ENCODE measurements at places on chromosomes 7 and 10.

- no peak for DNase-seq
These were observed 1214.8 kb downstream of the SORCS1 start for GRCh38 chr10:105949721-105950120.

- DNase-seq, result no peak
These were observed 9.1 kb upstream of the SLC29A3 start for GRCh38 chr10:71309919-71310318.

DNA sequence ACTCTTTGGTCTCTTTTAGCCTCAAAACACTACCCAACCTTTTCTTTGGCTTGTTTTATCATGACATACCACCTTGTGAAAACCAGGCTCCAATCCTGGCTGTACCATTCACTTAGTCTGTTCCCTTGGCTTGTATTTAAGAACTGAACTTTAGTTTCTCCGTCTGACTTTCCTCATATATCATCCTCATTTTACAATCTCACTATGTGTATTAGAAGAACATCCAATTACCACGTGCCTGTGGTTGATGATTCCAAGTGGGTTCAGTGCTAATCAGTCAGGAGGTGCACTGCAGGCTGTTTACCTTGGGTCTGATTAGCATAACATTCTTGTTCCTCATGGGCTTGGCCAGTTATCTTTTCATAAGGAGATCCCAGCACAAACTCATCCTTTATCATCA, 144.8 kb upstream of the KLF14 start:
- DNase-seq, result no peak

GRCh38 chr10:354901-355617, 219.8 kb downstream of the ZMYND11 start:
- DNase-seq, result no peak

DNA sequence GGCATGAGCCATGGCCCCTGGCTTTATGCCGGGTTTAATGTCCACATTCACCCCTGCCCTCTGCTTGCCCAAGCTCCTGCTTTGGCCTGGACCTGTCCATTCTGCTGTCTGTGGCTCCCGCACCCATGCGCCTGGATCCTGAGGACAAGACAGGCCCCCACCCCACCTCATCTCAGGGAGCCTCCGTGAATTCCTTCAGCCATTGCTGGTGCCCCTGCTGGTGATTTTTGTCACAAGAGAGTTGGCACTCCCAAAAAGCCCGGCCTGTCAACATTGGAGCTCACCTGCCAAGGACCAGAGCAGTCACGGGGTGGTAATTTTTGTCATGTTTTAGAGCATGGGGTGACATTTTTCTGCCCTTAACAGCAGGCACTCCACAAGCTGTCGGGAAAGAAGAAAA, 127.5 kb upstream of the PLXNA4 start:
- no peak for DNase-seq

- no peak for DNase-seq
These were observed 1.4 kb downstream of the HECW1 start for GRCh38 chr7:43113622-43114457.

GRCh38 chr10:49092477-49092876, 22.8 kb downstream of the VSTM4 start:
- no peak for DNase-seq

- DNase-seq, result no peak
These were observed 37.6 kb downstream of the OAT start for GRCh38 chr10:124381011-124381611.

- peak; percentile 74 for DNase-seq
These were observed 50.9 kb downstream of the AASS start for GRCh38 chr7:122092964-122093797.

DNA sequence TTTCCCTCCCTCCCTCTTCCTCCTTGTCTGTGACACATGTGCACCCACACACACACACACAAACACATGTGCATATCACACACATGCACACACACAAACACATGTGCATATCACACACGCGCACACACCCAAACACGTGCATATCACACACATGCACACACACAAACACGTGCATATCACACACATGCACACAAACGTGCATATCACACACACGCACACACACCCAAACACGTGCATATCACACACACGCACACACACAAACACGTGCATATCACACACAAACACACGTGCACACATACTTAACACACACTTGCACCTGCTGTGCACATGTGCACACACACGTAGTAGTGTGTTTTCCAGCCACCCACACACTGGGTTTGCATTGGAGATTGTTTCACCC, 29.4 kb upstream of the KNDC1 start:
- no peak for DNase-seq

- no peak for DNase-seq
These were observed 60.1 kb upstream of the ADRB1 start for GRCh38 chr10:113983552-113983951.
